Cardiac muscle cell (in vitro differentiated cells and primary cell): ENCODE measurements at places on chromosomes 4 and X. TPM values are rescaled to one million over a fixed set of nuclear protein-coding genes. Genes with fewer than 3 reads are reported as not detected.

DNA sequence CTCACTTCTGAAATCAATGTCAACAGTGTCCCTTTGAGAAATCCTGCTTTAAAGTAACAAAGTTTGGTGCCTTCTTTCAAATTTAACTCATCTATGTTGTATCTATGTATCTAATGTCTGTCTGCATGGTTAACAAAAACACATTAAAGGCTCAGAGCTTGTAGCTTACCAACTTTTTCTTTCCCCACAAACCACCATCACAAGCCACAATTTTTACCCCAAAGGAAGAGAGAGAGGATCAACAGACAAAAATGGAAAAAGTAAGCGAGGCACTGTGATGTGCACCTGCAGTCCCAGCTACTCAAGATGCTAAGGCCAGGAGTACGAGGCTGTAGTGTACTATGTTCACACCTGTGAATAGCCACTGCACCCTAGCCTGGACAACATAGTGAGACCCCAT lies 17.2 kb downstream of the ATRX start:
- no peak for DNase-seq

PRRG1 gene
- total RNA-seq, result 13.4 and 13.8 TPM in 2 replicates

TEX13D gene
- not detected in 2 replicates for total RNA-seq

PPEF2 gene
- total RNA-seq, result not detected in 2 replicates

DNA sequence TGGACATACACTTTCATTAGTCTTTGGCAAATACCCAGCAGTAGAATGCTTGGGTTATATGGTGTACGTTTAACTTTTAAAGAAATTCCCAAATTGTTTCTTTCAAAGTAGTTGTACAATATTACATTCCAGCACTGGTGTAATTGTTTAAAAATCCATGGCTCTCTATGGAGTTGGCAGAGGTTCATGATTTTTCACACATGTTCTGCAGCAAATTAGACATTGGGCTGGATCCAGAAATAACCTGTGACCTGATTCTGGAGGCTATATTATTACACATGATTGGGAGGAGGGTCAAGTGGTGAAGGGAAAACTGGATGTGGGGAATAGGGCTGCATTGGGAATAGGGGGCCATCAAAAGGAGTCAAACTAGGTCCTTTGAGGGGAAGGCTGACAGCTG lies 41.9 kb downstream of the MAMLD1 start:
- no peak for DNase-seq

TMPRSS11B gene
- total RNA-seq, result not detected in 2 replicates

DNA sequence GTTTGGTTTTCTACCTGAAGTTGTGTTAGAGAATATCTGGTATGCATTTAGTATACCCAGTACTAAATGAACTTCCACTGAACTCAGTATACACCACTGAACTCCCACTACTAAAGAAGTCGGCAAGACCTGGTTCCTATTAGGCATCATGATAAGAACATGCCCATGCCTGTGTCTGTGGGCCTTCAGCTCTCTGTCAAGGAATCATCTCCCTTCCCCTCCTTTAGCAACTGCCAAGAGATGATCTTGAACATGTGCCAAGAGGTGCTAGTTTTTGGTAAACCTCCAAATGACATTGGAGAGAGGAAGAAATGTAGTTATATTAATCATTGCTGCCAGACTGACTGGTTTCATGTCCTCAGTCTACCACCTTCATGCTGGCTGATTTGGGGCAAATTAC lies 113.2 kb downstream of the ATP10D start:
- DNase-seq, result peak; percentile 14

DNA sequence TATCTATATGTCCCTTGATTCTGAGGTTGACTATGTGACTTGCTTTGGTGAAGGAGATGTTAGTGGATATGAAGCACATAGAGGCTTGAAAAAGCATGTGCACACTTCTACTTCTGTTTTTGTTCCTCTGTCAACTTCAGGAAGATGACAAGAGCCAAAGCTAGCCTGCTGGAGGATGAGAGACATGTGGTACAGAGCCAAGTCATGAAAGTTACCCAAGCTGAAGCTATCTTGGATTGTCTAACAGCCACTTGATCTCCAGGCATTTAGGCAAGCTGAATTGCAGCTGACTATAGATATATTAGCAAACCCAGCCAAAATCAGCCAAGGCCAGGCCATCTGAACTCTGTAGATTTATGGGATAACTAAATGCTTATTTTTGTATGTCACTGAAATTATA lies 70.8 kb upstream of the DYNLT3 start:
- DNase-seq, result no peak

DNA sequence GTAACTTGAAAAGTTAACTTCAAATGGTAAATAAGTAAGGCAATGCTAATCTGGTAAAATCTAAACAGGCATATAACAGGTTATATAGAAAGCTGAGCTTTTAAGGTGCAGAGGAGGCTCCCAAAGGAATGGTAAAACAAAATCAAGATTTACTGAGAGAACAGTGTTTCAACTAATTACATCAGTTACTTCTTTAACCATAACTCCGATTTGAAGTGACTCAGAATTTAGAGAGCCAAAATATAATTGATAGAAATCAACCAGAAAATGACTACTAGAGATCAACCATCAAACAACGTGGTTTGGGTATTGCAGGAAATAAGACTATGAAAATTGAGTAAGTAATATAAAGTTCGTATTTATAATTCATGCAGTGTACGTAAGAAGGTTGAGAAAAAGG lies 6.9 kb downstream of the G3BP2 start:
- no peak for DNase-seq

GRCh38 chrX:69232945-69233344 lies 67.7 kb upstream of the PJA1 start:
- no peak for DNase-seq

ZNF630 gene
- total RNA-seq, result 1.2 and 1.6 TPM in 2 replicates

DNA sequence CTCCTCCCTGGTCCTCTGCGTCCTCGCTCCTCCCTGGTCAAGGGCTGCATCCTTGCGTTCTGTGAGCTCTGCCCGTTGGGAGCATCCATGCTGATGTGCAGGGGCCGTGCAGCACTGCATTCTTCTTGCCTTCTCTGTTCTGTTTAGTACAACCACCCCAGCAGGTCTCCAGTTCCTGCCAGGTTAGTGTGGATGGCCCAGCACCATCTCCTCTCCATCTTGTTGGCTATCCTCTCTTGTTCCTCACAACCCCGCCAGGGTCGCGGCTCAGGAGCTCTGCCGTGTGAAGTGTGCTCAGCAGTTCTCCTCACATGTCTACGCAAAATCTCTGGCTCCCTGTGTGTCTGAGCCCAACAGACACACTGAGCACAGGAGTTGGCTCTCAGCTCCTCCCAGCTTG lies 10.4 kb upstream of the MAEA start:
- DNase-seq, result no peak

- DNase-seq, result no peak
Measured at GRCh38 chr4:41878991-41879491, 56.2 kb upstream of the TMEM33 start.

DNA sequence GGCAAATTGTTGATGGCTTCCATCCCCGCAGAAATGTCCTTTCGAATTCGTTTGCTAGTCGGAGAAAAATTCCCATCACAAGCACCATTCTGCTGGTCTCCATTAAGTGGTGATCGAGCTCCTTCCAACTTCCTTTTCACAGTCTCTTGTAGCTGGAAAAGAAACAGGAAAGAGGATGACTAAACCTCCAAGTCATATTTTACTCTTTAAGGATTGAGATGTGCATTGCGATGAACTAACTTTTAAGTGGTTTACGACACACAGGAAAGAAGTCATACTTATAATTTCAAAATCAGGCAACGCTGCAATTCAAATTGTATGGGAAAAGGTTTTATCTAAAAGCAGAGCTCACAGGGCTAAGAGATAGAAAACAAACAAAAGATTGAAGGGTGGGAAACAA lies 225.2 kb downstream of the MGST2 start:
- DNase-seq, result peak; percentile 82
